EL (cell line): ENCODE measurements at places on chromosomes 1 and 21.

DNA sequence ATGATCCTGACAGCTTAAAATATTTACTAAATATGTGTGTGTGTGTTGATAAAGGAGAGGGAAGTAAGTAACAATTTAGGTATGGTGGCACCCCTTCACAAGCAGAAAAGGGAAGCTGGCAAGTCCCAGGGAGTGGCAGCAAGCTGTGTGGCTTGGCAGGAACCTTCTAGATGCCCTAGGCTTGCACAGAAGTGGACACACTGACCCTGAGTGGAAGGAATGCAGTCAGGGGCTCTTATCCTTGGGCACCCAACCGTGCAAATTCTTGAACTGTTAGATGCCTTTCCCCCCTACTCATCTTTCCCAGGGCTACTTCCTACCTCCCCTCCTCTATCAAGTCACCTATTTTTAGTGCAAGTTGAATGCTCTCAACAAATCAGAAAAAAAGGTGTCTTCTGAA, 18.9 kb downstream of the ACP6 start:
- no peak for DNase-seq

GRCh38 chr21:45282283-45283034, 5.2 kb downstream of the POFUT2 start:
- no peak for DNase-seq

DNA sequence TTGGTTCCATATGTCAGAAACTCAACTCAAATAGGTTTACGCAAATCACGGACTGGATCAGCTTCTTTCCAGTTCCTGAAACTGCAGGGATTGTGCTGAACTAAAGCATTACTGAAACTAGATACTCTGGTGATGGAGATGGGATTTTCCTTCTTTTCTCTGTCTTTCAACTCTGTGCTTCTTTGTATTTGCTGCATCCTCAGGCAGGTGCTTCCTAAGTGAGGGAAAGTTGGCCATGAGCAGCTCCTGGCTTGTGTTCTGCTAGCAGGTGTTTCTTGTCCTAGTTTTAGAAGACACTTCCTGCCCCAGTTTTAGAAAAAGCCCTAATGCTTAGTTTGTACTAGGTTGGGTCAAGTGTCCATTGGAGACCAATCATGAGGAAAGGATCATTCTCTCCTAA, 86.7 kb upstream of the USP24 start:
- no peak for DNase-seq

DNA sequence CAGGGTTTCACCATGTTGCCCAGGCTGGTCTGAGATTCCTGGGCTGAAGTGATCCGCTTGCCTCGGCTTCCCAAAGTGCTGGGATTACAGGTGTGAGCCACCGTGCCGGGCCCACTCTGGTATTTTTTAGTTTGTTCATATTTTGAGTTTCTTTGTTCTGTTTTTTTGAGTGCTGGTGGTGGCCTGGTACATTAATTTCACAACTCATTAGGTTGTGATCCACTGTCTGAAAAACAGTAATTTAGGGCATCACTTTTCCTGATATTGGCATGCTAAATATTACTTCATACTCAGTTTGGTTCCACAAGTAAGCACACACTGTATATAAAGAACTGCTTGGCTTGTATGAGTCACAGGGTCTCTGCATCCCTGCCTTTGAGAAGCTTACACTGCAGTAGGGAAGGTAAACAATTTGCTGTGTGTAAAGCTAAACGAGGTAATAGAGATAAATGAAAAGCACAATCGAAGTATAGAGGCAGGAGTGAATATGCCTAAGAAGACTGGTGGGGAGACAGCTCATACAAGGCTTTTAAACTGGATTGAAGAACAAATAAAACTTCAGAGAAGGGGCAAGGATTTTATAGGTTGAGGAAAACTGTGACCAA, 7.7 kb downstream of the SNX27 start:
- peak; percentile 55 for DNase-seq

DNA sequence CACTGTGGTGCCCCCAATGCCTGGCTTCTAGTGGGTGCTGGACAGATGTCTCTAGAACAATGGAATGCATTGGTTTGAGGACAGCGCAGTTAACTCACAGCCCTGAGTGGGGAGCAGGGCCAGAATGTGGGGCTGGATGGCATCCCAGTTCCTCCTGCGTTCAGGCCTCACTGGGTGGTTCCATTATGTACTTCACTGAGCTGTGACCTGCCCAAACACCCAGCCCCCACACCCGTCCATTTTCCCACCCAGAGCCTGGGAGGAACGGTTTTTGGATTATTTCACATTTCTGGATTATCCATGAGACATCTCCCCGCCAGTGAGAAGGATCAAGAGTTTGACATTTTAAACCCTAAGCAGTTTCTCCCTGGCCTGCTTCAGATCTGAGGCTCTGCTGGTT, 55.3 kb upstream of the WASF2 start:
- peak; percentile 52 for DNase-seq

DNA sequence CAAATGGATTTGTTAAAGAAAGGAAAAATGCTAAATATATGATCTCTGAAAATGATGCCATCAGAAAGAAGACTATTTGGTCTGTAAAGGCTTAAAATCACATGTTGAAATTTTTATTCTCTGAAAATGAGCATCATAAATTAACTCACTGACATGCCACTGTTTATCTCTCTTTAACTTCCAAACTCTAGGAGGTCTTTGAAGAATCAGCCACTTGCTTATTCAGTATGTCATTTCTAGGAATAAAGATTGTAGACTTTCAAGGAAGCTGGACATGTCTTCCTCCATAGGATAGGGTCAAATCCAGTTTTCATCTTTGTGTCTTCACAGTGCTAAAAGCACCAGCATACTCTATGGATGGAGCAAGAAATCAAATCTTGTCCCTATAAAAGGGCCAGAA, 147.6 kb downstream of the FMN2 start:
- no peak for DNase-seq

GRCh38 chr1:61436491-61437120, 288.3 kb downstream of the TM2D1 start:
- no peak for DNase-seq

GRCh38 chr1:219422811-219423598, 189.9 kb downstream of the ZC3H11B start:
- peak; percentile 33 for DNase-seq

- DNase-seq, result peak; percentile 24
Measured at GRCh38 chr21:45405819-45406762, 1.1 kb downstream of the COL18A1 start.
